Karpas-422 (cell line): ENCODE measurements at places on chromosomes 6 and 20. TPM values are rescaled to one million over a fixed set of nuclear protein-coding genes. Genes with fewer than 3 reads are reported as not detected.
A peak's percentile ranks its signal among the peaks of the same experiment; 100 is the strongest.

DNA sequence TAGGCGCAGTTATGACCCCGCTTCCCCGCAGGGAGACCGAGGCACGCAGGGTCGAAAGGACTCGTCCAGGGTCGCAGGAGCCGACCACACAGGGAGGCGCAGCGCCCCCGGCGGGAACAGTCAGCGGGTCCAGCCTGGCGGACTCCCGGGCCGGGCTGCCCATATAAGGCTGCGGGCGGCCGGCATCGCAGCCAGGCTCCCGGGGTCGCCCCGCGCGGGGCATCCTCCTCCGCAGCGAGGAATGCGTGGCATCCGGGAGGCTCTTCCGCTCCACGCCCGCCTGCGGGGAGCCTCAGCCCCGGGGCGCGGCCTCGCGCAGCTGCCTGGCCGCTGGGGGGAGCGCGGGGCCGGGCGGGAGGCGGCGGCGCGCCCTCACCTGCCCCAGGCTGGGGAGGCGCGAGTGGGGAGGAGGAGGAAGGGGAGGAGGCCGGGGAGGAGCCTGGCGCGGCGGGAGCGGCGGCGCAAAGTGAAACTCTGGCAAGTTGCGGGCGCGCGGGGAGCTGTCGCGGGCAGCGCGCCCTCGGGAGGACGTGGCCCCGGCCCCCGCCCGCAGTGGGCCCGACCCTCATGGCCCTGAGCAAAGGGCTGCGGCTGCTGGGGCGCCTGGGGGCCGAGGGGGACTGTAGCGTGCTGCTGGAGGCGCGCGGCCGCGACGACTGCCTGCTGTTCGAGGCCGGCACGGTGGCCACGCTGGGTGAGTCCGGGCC is at the start of gene SYNJ2:
Gene SYNJ2 (plus strand): TSS at position 469 of the 707 bp plus-strand sequence. CDS start 99 bp downstream, at position 568.
- H3K4me3 ChIP-seq: peak within 1 kb of the TSS; percentile 74
- H3K27ac ChIP-seq: no peak within 1 kb of the TSS
- DNase-seq: peak; percentile 73
- H3K4me1 ChIP-seq: peaks cover 13% of the 10 kb centered on the region
- H3K27me3 ChIP-seq: 0 out of 2 replicates have a peak, but pooled peaks cover 4% of the 10 kb centered on the region

GRCh38 chr6:153976921-153977693 is 61.9 kb upstream of the OPRM1 start:
- H3K27me3 ChIP-seq: no peaks in the 10 kb centered on the region
- no peaks in the 10 kb centered on the region for H3K36me3 ChIP-seq
- H3K4me1 ChIP-seq: no peaks in the 10 kb centered on the region
- H3K27ac ChIP-seq: no peak overlapping the region
- DNase-seq: no peak

GRCh38 chr20:46182276-46183200 is 64.4 kb downstream of the CD40 start:
- H3K27me3 ChIP-seq: no peaks in the 10 kb centered on the region
- H3K4me3 ChIP-seq: no peak overlapping the region
- no peak for DNase-seq
- H3K27ac ChIP-seq: no peak overlapping the region
- no peaks in the 10 kb centered on the region for H3K36me3 ChIP-seq

GRCh38 chr20:15455279-15455678 is 1117.9 kb upstream of the FLRT3 start:
- no peak overlapping the region for H3K4me3 ChIP-seq
- DNase-seq: no peak
- no peaks in the 10 kb centered on the region for H3K36me3 ChIP-seq
- H3K27me3 ChIP-seq: no peaks in the 10 kb centered on the region
- H3K4me1 ChIP-seq: no peaks in the 10 kb centered on the region

- H3K27ac ChIP-seq: peak within 1 kb of the TSS; percentile 89
- no peak for DNase-seq
- H3K27me3 ChIP-seq: no peaks in the 10 kb centered on the region
- H3K4me3 ChIP-seq: peak within 1 kb of the TSS; percentile 71
These were observed at the start of gene STK35 for GRCh38 chr20:2101057-2101864. Gene STK35 (plus strand): TSS chr20:2101827. CDS start chr20:2101882, 55 bp downstream.

- H3K4me3 ChIP-seq: no peak overlapping the region
- H3K36me3 ChIP-seq: no peaks in the 10 kb centered on the region
- no peaks in the 10 kb centered on the region for H3K27me3 ChIP-seq
- H3K4me1 ChIP-seq: peaks cover 12% of the 10 kb centered on the region
- DNase-seq: no peak
- H3K27ac ChIP-seq: no peak overlapping the region
These were observed 89.3 kb upstream of the ARMC2 start for GRCh38 chr6:108758884-108759283.

- no peak overlapping the region for H3K27ac ChIP-seq
- no peaks in the 10 kb centered on the region for H3K4me1 ChIP-seq
- H3K4me3 ChIP-seq: no peak overlapping the region
- DNase-seq: no peak
- no peaks in the 10 kb centered on the region for H3K36me3 ChIP-seq
These were observed 14.3 kb downstream of the BICRAL start for GRCh38 chr6:42796171-42796570.

DNA sequence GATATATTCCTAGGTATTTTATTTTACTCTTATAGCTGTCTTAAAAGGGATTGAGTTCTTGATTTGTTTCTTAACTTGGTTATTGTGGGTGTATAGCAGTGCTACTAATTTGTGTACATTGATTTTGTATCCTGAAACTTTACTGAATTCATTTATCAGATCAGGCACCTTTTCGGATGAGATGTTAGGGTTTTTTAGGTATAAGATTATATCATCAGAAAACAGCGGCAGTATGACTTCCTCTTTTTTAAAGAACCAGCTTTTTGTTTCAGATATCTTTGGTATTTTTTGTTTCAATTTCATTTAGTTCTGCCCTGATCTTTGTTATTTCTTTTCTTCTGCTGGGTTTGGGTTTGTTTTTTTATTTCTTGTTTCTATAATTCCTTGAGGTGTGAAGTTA is 382.4 kb upstream of the ADGRB3 start:
- H3K4me3 ChIP-seq: no peak overlapping the region
- H3K27me3 ChIP-seq: no peaks in the 10 kb centered on the region
- H3K4me1 ChIP-seq: peaks cover 8% of the 10 kb centered on the region
- H3K36me3 ChIP-seq: no peaks in the 10 kb centered on the region

DNA sequence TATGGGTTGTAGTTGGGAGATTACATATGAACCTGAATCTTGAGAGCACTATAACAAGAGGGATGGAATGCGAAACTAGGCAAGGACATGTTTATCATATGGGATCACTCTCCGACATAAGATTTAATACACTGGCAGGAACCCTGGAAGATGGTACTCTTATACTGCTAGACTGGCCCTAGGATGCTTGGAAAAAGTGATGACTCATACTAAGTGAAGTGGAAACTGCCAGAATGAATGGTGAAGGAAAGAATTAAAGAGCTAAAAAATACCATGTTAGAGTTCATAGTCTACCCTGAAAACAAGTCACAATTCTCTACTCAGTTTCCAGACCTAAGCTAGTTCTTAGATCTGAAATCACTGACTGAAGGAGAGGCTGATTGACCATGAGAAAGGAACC is 45.5 kb upstream of the THEMIS start:
- H3K36me3 ChIP-seq: no peaks in the 10 kb centered on the region
- H3K4me1 ChIP-seq: no peaks in the 10 kb centered on the region
- H3K4me3 ChIP-seq: no peak overlapping the region
- no peaks in the 10 kb centered on the region for H3K27me3 ChIP-seq

DNA sequence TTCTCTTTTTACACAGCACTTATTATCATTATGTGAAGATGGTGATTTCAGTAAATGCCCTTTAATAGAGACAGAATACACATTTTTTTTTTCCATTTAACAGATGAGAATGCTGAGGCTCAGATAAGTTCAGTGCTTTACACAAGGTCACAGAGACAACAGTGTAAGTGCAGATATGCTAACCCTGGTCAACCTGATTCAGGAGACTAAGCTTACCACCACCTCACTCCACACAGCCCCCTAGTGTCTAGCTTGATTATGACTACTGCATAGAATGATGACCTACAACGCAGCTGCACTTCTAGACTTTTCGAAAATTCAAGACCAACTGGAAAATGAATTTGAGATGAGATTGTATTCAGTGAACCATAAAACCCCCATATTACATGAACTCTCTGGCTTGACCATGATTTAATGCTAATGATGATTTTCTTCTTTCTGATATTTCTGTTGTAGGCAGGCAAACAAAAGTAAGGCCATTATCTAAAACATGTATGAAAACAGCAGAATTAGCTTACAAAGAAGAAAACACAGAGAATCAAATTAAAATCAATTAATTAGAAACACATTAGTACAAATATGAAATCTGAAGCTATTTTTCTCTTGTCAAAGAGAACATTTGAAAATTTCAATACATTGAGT is 212.1 kb upstream of the PHACTR1 start:
- no peaks in the 10 kb centered on the region for H3K4me1 ChIP-seq
- no peaks in the 10 kb centered on the region for H3K27me3 ChIP-seq
- no peaks in the 10 kb centered on the region for H3K36me3 ChIP-seq
- H3K4me3 ChIP-seq: no peak overlapping the region
- DNase-seq: peak; percentile 74
- H3K27ac ChIP-seq: no peak overlapping the region

- no peak for DNase-seq
- H3K4me3 ChIP-seq: no peak overlapping the region
- H3K27me3 ChIP-seq: no peaks in the 10 kb centered on the region
- H3K36me3 ChIP-seq: no peaks in the 10 kb centered on the region
- no peak overlapping the region for H3K27ac ChIP-seq
- no peaks in the 10 kb centered on the region for H3K4me1 ChIP-seq
These were observed 31.4 kb downstream of the TSHZ2 start for GRCh38 chr20:53003420-53004154.

Gene OXT
- not detected in 2 replicates for total RNA-seq

Gene ERVFRD-1
- not detected in 2 replicates for total RNA-seq

Gene IL17A
- not detected in 2 replicates for total RNA-seq

Gene CALHM4
- total RNA-seq: not detected in 2 replicates

Gene KAT14
- total RNA-seq: 14.5 and 18.6 TPM in 2 replicates
